ENCODE measurements at places on chromosomes 3 and 15.

- DNase-seq: no peak
Measured at GRCh38 chr3:192831111-192831644, 86.5 kb downstream of the MB21D2 start.

GRCh38 chr15:79094611-79095021, 4.0 kb upstream of the RASGRF1 start:
- no peak for DNase-seq

- no peak for DNase-seq
Measured at GRCh38 chr3:125107861-125108567, 52.2 kb upstream of the HEG1 start.

DNA sequence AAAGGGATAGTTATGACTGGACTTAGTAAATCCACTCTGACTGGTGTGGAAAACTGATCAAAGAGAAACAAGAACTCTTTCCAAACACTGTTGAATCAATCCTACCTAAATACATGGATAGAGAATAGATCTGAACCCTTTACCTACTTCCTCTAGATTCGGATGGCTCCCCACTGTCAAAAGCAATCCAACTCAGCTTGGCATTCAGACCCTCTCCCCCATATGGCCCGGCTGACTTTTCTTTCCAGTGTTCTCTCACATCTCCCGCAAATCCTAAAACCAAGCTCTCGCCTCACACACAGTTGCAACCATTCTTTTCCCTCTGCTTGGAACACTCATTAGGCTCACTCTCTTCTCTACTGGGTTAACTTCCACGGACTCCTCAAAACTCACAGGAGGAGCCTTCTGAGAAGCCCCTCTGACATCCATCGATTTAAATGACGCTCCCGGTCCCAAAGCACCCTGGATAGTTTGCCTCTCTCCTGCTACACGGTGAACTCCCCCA, 639 bp downstream of the SPICE1 start:
- no peak for DNase-seq

- no peak for DNase-seq
Measured at GRCh38 chr3:107819656-107820055, 271.2 kb downstream of the CD47 start.

DNA sequence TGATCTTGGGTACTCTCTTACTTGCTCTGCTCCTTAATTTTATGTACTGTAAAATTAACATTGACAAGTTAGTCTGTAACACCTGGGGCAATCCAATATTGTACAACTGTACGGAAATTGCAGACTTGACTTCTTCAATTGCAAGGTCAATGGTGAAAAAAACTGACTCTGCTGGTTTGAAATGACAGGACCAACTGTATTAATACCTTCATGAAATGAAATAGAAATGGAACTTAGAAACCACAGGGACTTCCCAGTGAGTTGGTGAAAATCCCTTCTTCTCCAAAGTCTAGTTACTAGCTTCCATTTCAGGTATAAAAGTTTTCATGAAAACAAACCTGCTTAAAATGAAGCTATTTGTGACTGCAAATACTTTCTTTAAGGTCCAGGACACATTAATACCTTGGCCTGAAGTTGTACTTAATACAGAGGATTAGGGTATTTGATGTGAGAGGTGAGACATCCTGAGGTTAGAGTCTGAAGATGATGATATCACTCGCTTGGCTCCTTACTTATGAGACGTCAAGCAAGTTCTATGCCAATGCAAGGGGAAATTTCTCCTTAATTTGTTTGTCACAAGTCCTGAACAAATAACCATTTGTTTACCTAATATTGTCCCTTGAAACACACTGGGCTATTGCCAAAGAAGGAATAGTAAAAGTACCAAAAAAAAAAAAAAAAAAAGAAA, 226.2 kb upstream of the TP63 start:
- DNase-seq: no peak

DNA sequence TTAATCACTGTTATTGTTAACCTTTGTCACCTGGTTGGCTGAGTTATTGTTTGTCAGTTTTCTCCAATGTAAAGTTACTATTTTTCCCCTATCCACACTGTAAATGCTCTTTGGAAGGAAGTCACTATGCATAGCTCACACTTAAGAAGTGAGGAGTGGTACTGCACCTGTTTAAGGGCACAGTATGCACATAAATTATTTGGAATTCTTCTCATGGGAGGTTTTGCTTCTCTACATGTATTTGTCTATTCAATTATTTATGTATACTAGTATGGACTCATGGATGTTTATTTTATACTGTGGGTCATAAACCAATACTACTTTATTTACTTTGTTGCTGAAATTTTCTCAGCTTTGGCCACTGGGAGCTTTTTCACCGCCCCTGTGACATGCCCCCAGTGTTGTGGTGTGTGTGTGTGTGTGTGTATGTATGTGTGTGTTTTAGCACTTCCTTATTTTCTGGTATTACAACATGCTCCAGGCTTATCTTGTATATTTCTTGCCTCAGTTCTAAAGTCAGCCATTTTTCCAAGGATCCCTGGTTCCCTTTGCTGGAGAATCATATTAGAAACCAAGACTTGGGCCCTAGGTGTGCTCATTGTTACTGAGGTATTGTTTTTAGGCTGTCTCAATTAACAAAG, 290.5 kb downstream of the KBTBD8 start:
- DNase-seq: no peak

GRCh38 chr3:119550192-119550910, 9.1 kb downstream of the CD80 start:
- DNase-seq: no peak

GRCh38 chr15:92907896-92908712, 8.0 kb downstream of the CHD2 start:
- no peak for DNase-seq

- no peak for DNase-seq
Measured at GRCh38 chr3:146640361-146640760, 35.2 kb upstream of the PLSCR5 start.

- peak; percentile 48 for DNase-seq
Measured at GRCh38 chr15:51830276-51830806, 888 bp downstream of the TMOD3 start.

GRCh38 chr15:94080416-94080815, 150.9 kb upstream of the MCTP2 start:
- DNase-seq: no peak

All from muscle of arm (tissue), 14 donors.